NCI-H524 (cell line): ENCODE measurements at places on chromosomes 5 and 9.

DNA sequence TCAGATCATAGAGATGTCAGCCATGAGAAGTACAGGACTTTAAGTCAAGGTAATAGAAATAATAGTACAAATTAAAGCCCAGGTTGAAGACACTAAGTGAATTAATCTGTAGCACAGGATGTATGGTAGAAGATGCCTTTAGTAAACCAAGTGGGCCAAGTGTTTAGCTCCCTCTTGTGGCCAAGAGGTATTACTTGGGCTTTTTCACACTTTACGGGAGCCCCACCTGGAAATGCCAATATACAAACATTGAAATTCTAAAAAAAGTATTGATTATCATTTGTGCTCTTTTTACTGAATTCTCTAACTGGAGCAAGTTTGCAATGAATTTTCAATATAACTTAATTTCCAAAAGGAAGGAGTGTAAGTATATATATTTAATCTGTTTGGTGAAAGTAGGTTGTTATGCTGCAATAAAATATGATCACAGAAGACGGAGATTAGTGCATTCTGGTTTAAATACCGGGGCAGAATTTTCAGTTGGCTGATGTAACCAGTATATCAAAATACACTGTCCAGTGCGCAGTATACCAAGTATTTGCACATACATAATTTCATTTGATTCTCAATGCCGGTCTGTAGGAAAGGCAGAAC, 84.7 kb downstream of the PARP8 start:
- peak; percentile 79 for DNase-seq

GRCh38 chr5:81838307-81838906, 87.5 kb upstream of the SSBP2 start:
- no peak for DNase-seq

DNA sequence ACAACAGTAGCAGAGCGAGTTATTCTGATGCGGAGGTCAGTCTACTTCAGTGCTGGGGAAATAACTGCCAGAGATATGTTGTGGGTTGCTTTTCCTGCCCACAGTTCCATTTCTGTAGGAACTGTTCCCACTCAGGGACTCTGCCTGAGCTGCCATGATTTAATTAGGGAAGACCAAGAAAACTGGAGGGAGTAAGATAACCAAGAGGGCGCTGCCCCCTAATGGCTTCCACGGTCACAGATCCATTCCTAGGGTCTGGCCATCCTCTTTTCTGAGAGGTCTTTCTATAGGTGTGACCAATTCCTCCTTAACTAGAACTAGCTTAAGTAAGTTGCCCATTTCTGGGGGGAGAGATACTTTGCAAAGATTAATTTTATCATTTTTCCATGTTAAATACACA, 125.9 kb downstream of the APBA1 start:
- no peak for DNase-seq

DNA sequence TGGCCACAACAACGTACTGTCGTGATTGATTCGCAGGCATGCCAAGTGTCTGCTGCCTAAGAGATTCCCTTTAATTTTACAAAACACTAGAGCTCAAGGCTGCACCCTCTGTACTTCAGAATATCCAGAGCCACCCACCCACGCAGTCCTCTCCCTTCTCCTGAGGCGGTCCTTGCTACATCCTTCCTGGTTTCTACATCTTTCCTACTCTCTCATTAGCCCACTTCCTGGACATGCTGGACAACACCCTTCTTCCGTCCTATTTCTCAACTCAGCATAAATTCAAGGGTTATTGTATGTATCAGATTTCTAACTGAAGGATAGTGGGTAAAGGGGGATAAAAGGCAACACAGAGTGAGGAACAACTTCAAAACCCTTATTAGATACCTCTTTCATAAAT, 148.4 kb upstream of the MAP3K1 start:
- DNase-seq: no peak

DNA sequence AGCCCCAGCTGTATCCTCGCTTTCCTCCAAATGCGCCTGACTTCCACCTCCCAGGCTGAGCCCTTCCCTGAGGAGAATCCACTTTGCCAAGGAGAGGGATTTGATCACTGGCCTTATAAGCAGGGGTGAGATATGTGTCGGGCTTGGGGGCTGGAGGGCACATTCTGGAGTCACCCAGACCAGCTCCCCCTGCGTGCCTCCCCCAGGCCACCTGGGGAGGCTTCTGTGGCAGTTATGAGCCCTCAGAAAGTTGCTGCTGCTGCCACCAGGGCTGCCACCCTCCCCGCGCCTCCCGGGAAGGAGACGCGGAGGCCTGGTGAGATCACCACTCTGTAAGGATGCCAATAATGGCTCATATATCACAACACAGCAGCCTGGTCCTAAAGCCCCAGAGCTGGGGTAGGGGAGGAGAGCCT, 211.5 kb downstream of the PAPPA start:
- DNase-seq: peak; percentile 41

DNA sequence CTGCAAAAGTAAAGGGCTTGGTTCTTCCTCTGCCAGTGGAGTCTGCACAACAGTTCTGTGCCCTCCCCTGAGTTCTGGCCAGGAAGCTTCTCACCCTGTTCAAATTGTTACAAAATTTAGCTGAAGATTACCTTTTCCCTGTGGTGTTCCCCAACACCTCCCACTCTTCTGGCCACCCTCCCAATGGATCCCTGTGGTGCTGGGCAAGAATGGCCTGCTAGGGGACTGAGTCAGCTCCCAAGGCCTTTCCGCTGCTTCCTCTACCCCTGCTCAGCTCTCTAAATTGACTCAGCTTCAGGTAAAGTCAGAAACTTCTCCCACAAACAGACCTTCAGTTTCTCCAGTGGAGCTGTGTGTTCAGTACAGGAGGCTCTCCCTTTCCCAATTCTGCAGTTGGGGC, 186.0 kb downstream of the NR2F1-AS1 start:
- DNase-seq: no peak

DNA sequence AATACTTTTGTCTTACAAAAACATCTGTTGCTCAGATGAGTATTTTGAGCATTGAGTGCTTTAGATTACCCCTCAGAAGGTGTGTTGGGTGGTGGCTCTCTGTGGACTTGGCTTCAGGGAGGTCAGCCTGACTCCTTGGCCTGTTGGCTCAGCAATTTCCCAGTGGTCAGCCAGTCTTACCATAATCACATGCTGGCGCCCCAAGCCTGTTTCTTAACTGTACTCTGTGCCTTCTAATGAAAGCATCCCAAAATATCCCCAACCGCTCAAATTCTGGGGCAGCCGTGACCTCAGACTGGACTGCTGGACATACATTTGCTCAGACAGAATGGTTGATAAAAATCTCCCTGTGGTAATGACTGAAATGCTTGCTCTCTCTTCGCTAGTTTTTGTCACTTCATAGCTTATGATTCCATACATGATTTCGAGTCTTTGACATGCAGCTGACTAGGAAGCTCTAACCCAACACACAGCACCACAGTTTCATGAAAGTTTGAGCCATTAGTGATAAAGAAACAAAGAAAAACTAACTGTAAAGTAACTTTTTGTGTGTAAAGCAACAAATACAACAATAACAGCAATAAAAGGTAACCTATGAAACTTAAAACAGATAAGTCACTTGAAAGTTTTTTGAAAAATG, 562.2 kb upstream of the MEF2C start:
- no peak for DNase-seq

DNA sequence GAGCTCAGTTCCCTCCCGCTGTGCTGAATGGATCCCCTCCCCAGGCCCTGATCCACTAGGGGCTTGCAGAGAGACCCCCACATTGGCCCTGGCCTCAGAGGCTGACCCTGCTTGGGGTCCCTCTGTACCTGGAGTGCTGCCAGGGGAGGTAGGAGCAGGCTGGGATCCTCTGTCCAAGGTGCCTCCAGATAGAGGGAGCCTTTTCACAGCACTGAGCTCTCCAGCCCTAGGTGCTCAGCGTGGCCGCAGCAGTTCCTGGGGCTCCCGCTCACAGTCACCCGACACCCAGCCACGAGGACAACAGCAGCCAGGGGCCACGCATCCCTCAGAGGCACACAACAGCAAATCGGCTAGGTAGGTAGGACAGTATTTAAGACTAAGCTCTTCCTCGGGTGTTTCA, 62.2 kb upstream of the IRX2 start:
- DNase-seq: no peak

DNA sequence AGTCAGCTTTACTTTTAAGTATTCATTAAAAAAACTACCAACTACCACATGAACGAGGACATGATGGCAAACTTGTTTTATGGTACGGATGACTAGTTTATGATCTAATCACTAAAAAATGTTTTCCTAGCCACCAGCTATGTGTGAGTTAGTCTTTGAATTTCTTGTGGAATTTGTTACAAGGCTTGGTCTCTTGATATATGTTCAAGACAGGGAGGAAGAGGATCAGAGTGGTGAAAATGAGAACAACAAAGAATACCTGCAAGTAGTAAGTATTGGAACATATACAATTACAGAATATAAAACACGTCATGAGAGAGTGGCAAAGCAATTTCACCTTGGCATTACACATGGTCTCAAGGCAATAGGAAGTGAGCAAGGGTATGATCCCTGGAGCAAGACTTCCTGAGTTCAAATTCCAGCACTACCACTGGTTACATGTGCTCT, 548.6 kb upstream of the TLE4 start:
- DNase-seq: no peak

DNA sequence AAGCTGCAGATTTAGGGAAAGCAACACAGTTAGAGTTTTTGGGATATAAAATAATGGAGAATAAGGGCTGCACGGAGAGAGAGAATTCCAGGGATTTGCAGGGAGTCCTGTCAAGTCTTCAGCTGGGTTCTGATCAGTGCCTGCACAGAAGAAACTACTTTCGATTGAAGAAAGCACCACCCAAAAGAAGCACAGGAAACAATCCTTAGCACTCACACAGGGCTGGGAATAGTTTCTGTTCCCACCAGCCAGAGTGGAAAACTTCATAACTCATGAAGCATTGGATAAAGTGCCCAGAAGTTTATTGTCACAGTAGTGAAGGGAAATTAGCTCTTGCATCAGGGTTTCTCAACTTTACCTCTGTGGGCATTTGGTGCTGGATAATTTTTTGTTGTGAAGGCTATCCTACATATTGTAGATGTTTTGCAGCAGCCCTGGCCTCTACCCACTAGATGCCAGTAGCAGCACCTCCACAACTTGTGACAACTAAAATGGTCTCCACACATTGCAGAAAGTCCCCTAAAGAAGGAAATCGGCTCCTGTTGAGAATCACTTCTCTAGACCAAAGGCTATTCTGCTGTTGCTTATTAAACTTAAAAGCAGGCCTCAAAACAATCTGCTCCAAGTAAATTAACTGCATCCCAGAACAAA, 71.0 kb upstream of the FAM120A start:
- no peak for DNase-seq
